ENCODE measurements at places on chromosomes 3 and 15. TPM values are rescaled to one million over a fixed set of nuclear protein-coding genes. Genes with fewer than 3 reads are reported as not detected.

The IL5RA gene
- total RNA-seq = not detected

The SLTM gene
- total RNA-seq = 55.8 TPM

The RAB7A gene
- 58.9 TPM for total RNA-seq

The DCLK3 gene
- not detected for total RNA-seq

The LRIG1 gene
- 126 TPM for total RNA-seq

The PLIN1 gene
- total RNA-seq = 0.30 TPM

The PLCH1 gene
- total RNA-seq = 0.09 TPM

The TM4SF4 gene
- total RNA-seq = not detected

The LINGO1 gene
- not detected for total RNA-seq

The MORC1 gene
- total RNA-seq = not detected

The OIP5 gene
- total RNA-seq = 0.59 TPM

The GP5 gene
- total RNA-seq = 0.14 TPM

The POC1A gene
- total RNA-seq = 1.5 TPM

The GUCA1C gene
- total RNA-seq = not detected

The UNC13C gene
- total RNA-seq = not detected

The CYP1A2 gene
- total RNA-seq = not detected

The GPR149 gene
- not detected for total RNA-seq

The COLQ gene
- total RNA-seq = 0.23 TPM

The RARRES1 gene
- total RNA-seq = 43.9 TPM

The FGF12 gene
- total RNA-seq = not detected

The ITIH1 gene
- total RNA-seq = not detected

The TRPC1 gene
- 35.5 TPM for total RNA-seq

The NOX5 gene
- 0.30 TPM for total RNA-seq

The EPHB1 gene
- total RNA-seq = 1.8 TPM

The CILP gene
- total RNA-seq = 0.59 TPM

The SLC51A gene
- total RNA-seq = not detected

The NR1I2 gene
- total RNA-seq = not detected

The TFRC gene
- total RNA-seq = 446 TPM

Measured in smooth muscle cell of the umbilical artery (primary cell).